ENCODE measurements at places on chromosomes 11 and 22. TPM values are rescaled to one million over a fixed set of nuclear protein-coding genes. Genes with fewer than 3 reads are reported as not detected.

Gene GRIA4
- total RNA-seq = not detected

Gene BRMS1
- total RNA-seq = 45.7 TPM

Gene ADAMTS15
- 42.8 TPM for total RNA-seq

Gene MS4A7
- total RNA-seq = not detected

Gene TMEM191B
- total RNA-seq = 0.60 TPM

Gene TRIM34
- 11.8 TPM for total RNA-seq

Gene SAA4
- not detected for total RNA-seq

Gene SLC22A6
- not detected for total RNA-seq

Gene CHADL
- total RNA-seq = 0.12 TPM

Gene MEN1
- total RNA-seq = 11.3 TPM

Gene ANKK1
- 0.12 TPM for total RNA-seq

Gene STX5
- 45.7 TPM for total RNA-seq

Gene KRTAP5-10
- not detected for total RNA-seq

Gene IL18
- total RNA-seq = 0.08 TPM

Gene API5
- 39.1 TPM for total RNA-seq
